Fibroblast of villous mesenchyme (primary cell): ENCODE measurements at places on chromosomes 11 and 22. TPM values are rescaled to one million over a fixed set of nuclear protein-coding genes. Genes with fewer than 3 reads are reported as not detected.

Gene CWF19L2
- 9.3 and 11.2 TPM in 2 replicates for total RNA-seq

DNA sequence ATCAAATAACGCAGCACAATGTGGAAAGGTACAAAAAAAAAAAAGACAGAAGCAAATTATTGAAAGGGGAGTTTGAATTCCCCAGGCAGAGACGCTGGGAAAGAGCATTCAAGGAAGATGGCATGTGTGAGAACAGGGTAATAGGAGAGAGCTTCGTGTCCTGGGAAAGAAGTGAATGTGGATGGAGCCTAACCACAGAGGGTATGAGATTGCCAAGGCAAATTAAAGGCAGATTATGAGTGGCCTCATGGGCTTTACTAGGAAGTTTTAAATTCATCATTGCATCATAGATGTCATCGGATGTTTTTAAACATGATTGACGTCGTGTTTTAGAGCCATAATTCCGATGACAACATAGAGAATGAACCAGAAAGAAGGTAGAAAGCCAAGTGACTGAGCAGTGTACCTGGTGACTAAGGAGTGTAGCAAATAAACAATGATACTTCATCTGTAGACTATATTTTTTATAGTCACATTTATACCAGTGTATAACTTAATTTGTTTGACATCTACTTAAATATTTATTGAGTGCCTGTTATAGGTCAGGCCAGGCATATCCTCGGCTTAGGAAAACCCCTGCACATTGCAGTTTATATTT is 151.4 kb downstream of the MSANTD4 start:
- no peak for DNase-seq

Gene GLYAT
- total RNA-seq = not detected in 2 replicates

DNA sequence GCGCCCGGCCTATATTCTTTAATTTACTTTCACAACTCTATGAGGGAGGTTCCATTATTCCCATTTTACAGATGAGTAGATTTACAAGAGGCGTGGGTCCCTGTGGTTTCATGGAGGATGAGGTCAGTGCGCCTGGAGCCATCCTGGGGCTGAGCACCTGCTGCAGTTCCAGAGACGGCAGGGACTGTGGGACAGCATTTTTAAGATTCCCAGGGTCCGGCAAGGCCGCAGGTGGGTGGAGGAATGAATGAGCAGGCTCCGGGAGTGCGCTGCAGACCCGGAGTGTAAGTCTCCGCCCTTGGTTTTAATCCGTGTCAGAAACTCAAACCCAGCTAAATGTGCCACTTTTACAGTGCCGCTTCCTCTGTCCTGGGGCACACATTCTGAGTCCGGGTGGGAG is 4.1 kb upstream of the CHRM1 start:
- DNase-seq = no peak

- DNase-seq = no peak
Measured at GRCh38 chr22:32207971-32208480, 3.2 kb upstream of the RFPL2 start.

Gene KCNQ1OT1
- 6.0 and 6.1 TPM in 2 replicates for total RNA-seq

Gene SCUBE1
- not detected in 2 replicates for total RNA-seq
